GM10248 (cell line): ENCODE measurements at places on chromosomes 1 and 21.

DNA sequence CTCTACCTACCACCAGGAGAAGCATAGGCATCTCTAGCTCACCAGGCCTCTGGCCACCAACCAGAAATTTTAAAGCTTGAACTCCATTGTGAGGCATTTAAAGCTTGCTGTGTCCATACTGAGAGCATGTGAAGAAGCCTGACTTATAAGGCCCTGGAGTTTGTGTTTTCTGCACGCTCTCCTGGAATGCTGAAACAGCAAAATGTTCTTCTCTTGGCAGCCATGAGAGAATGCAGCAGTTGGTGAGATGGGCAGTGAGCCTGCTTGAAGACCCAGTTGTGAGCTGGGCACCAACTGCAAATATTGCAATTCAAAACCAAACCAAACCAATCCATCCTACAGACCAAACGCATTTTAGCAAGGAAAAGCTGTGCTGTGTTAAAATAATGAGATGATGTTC, 170.0 kb upstream of the IVNS1ABP start:
- DNase-seq, result no peak

GRCh38 chr1:165383067-165383466, 26.6 kb upstream of the LMX1A start:
- no peak for DNase-seq

DNA sequence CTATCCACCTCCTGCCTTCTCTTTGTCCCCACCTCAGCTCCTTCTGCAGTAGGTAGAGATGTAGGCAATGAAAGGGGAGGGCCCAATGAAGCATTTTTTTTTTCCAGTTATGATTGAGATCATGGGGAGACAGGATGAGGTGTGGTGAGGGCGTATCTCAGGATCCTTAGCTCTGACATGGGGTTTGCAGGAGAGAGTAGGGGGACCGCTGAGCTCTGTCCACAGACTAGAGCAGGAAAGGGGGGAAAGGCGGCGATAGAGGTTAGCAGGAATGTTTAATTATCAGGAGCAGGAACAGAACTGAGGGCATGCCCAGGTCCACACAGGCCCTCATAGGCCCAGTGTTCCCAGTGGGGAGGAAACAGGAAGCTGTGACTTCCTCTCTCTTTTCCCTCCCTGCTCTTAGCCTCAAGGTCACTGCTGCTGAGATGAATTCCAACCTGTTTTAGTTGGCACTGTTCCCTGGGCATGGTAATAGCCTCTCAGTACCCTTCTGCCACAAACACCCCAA, 901 bp upstream of the RXFP4 start:
- DNase-seq, result no peak

GRCh38 chr1:167435484-167435883, 82.8 kb downstream of the CD247 start:
- no peak for DNase-seq

DNA sequence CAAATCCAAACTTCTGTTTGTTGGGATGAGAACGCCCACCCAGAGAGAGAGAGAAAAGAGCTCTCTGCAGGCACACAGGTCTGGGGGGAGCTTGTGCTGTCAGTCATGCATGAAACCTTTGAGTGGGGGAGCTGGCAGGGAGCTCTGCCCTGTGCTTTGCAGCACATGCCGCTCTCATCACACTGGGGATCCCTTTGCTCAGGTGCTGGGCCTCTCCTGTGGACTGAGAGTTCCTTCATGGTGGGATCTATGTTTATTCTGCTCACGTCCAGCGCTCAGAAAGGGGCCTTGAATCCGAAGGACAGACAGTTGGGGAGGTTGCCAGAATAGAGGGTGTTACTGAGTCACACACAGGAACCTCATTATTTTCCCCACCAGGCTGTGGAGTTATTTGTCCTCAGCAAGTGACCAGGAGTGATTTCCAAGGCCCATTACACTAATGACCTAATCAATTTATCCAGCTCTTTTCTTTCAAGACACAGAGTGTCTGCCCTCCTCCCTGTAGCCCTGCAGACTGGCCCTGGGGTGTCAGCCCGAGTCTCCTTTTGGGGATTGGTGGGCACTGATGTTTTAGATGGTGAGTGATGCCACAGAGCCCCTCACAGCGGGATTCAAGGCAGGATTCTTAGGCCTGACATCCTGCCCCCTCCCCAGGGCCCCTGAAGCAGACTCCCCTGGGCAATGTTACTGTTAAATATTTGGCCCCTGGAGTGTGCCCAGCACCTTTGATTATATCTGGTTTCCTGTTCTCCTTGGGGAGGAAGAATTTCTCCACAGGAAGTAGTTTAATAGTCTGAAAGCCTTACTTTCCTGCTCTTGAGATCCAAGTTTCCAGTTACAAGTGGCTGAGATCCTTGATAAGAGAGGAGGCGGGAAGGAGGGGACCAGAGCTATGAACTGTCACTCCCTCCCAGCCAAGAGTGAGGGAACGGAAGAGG, 22.3 kb downstream of the MYBPH start:
- DNase-seq, result no peak
